ENCODE measurements at places on chromosomes 6 and 20.

GRCh38 chr6:54768494-54768893 lies 78.1 kb upstream of the FAM83B start:
- DNase-seq, result no peak

DNA sequence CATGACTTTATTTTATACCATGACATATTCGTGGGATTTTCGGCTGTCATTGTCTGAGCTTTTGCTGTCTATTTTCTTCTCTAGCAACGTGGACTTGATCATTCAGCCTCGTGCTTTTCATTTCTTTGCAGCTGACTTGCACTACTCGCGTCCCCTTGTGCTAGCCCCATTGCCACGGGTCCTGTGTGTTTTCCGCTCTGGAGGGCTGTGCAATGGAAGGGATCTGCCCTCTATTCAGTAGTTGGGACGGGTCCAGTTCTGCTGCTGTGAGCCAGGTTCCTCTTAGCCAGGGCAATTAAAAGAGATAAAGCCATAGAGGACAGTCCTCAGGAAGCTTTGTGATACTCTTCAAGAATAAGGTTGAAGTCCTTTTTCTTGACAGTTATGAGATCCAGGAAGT lies 17.6 kb downstream of the NEDD9 start:
- no peak for DNase-seq

DNA sequence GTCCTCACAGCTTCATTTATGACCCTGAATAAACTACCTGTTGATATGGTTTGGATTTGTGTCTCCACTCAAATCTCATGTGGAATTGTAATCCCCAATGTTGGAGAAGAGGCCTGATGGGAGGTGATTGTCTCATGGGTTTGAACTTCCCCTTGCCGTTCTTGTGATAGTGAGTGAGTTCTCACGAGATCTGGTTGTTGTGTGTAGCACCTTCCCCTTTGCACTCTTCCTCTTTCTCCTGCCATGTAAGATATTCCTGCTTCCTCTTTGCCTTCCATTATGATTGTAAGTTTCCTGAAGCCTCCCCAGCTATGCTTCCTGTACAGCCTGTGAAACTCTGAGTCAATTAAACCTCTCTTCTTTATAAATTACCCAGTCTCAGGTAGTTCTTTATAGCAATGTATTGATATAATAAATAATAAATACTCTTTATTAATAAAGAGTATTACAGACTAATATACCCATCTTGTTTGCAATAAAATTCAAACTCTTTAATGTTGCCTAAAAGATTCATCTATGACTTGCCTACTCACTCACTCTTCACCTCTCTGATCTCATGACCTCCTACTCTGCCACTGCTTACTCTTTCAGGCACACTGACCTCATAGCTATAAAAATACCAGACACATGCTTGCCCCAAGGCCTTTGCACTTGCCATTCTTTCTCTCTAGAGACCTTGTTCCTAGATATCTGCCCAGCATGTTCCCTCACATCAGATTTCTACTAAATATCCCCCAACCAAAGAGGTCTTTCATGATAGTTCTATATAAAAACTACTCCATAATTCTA lies 256.4 kb upstream of the MARCKS start:
- DNase-seq, result peak; percentile 79

- DNase-seq, result no peak
Observed at GRCh38 chr6:129920103-129920798, 59.1 kb upstream of the TMEM244 start.

GRCh38 chr6:118500130-118501015 lies 47.7 kb upstream of the PLN start:
- no peak for DNase-seq

- peak; percentile 44 for DNase-seq
Observed at GRCh38 chr6:83546636-83547035, 34.3 kb downstream of the PRSS35 start.

DNA sequence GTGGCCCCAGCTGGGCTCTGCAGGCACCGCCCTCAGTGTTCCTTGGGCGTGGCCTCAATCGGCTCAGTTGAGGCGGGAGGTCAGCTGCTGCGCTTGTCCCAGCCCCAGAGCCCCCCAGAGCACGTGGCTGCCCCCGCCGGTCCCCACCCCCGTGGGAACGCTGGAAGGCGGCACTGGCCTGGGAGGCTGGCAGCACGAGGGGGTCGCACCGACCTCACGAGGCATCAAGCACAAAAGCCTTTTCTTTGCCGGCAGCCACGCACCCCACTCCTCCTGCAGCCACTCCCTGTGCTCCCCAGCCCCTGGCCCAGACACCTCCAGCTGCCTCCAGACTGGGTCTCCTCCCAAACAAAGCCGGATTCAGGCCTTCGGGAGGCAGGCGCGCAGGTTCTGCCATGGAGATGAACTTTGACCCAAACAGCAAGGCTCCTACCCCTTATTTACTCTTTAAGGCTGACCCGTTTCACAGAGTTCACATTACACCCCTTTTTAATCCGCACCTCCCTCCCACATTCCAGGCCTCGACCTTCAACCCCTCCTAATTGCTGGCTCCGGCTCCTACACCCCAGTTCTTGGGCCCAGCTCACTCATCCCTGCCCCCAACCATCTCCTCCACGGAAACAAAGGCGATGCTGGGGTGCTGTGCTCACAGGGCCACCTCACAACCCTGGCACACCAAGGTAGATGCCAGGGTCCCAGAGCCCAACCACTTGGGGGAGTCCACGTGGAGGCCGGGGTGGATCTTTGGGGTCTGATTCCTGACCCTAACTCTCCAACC lies 111.7 kb downstream of the NOL4L start:
- DNase-seq, result no peak

DNA sequence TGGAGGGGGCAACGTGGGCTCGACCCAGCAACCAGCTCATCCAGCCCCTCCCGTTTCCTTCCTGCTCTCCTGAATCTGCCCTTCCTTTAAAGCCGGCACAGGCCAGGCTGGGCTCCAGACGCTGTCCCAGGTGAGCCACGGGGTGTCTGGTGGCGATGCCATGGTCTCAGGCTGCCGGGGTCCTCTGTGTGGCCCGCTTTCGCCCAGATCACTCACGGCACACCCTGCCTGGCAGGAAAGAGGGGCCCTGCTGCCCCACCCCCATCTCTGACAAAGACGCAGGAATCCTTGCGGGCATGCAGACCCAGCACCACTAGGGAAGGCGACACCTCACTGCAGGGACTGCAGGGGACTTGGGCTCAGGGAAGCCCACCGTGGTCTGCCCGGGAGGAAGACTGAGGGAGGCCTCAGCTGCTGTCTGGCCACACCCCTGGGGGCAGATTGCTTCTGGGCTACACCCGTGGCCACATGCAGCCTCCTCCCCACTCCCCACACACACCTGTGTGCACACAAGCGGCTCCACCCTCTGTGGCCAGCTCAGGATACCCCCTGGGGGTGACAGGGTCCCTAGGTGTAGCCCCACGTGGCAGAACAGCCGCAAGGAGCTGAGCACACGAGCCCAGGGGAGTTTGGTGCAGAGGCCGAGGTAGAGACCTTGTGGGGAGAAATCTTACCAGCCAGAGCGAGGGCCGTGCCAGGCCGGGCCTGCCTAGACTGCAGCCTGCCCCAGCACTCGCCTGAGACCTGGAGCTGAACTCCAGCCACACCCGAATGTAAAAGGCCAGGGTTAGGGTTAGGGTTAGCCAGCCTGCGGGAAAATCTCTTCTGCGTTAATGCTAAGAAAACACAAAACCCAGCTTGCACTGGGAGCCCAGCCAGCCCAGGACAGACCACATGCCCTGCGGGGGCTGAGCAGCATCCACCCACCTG lies 104.6 kb downstream of the DLL1 start:
- no peak for DNase-seq

- peak; percentile 33 for DNase-seq
Observed at GRCh38 chr6:131136021-131136786, 937 bp downstream of the AKAP7 start.

DNA sequence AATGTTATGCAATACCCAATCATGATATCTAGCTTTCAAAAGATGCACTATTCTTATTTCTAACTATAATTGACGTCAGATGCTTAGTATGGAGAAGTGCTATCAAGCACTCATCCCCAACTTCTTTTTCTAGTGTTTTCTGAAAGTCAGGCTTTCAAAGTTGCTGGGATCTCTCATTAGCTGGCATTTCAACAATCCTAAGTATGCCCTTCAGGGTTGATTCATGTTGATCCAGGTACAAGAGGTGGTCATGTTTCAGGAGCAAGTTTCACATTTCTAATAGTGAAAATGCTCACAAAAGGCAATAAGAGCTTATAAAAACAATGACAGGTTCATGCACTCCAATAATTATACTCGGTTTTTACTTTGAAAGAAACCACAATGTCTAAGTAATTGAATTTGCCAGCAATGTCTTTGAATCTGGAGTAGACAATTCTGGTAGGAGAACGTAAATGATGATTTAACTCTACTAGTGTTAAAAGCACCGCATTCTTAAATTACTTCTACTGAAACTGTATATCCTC lies 193.7 kb upstream of the KHDRBS2 start:
- no peak for DNase-seq

DNA sequence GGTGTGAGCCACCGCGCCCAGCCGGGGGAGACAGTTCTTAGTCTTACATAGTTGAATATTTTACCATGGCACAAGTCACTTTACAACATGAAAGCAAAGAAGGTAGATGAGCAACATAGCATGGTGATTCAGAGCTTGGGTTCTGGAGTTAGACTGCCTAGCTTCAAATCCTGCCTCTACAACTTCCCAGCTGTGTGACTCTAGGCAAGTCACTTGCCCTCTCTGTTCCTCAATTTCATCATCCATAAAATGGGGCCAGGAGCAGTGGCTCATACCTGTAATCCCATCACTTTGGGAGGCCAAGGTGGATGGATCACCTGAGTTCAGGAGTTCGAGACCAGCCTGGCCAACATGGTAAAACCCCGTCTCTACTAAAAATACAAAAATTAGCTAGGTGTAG lies 26.3 kb downstream of the HCK start:
- DNase-seq, result no peak

DNA sequence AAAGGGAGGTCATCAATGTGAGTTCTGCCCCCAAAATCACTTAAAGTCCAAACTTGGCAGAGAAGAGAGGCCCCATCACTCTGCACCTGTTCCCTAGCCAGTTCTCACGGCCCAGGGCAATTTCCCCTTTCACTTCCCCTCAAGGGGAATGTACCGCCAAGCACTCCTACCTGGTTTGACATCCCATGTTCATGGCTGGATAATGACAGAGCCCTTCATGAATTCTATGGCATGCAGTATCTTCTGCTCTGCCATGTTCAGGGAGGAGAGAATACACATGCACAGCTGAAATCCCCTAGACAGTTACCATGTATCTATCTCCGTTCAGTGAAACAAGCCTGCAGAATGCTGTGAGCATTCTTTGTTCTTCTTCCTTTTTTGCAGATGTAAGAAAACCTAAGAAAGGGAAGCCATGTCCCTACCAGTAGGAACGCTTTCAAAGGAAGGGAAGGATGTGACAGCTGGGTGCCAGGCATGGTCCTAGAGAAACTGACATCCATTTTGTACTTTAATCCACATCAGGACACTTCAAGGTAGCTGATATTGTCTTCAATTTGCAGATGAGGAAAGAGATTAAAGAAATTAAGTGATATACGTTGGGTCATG lies 79.8 kb upstream of the ARID1B start:
- peak; percentile 14 for DNase-seq

GRCh38 chr6:36697481-36697903 lies at the start of gene RAB44:
Gene RAB44, plus strand, starts transcription at chr6:36697826. Its CDS starts 6,410 bp downstream, at chr6:36704236.
- peak; percentile 50 for DNase-seq

- no peak for DNase-seq
Observed at GRCh38 chr6:65045801-65046200, 661.2 kb downstream of the EYS start.

GRCh38 chr6:32815996-32816395 lies 806 bp downstream of the HLA-DOB start:
- no peak for DNase-seq

All from inflammatory macrophage treated with lipopolysaccharide for 4 hours (primary cell).